ENCODE measurements at places on chromosomes 16 and 17. TPM values are rescaled to one million over a fixed set of nuclear protein-coding genes. Genes with fewer than 3 reads are reported as not detected.

TNFRSF12A gene
- total RNA-seq = 196 TPM

COG8 gene
- total RNA-seq = 36.3 TPM

MT1A gene
- total RNA-seq = 1.9 TPM

TMEM235 gene
- not detected for total RNA-seq

KCTD19 gene
- not detected for total RNA-seq

CA7 gene
- not detected for total RNA-seq

CCDC144A gene
- 10.3 TPM for total RNA-seq

MEIOB gene
- under 0.01 TPM for total RNA-seq
